Kidney epithelial cell (primary cell): ENCODE measurements at places on chromosomes 12 and 14. TPM values are rescaled to one million over a fixed set of nuclear protein-coding genes. Genes with fewer than 3 reads are reported as not detected.

The TPH2 gene
- total RNA-seq, result not detected in 2 replicates

The MTRFR gene
- total RNA-seq, result 10.9 and 18.5 TPM in 2 replicates

The RERGL gene
- total RNA-seq, result not detected in 2 replicates

The HDAC7 gene
- total RNA-seq, result 52.1 and 62.2 TPM in 2 replicates
